ENCODE measurements at places on chromosomes 3 and 15.

DNA sequence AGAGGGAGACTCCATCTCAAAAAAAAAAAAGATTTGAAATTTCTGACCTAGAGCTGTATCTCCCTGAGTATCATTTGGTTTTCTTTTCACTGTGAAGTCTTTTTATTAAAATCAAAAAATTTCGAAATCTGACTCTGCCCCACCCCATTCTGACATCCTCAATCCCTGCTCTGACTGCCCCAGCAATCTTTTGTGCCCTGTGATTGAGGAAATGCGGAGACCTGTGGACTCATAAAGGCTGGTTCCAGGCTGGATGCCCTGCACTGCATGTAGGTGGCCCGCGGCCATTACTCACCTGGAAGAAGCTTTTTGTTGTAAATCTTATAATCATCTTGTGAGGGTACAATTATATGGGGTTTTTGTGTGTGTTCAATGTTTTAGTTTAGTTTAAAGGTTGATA is 147.3 kb upstream of the SEMA6D start:
- DNase-seq: no peak

DNA sequence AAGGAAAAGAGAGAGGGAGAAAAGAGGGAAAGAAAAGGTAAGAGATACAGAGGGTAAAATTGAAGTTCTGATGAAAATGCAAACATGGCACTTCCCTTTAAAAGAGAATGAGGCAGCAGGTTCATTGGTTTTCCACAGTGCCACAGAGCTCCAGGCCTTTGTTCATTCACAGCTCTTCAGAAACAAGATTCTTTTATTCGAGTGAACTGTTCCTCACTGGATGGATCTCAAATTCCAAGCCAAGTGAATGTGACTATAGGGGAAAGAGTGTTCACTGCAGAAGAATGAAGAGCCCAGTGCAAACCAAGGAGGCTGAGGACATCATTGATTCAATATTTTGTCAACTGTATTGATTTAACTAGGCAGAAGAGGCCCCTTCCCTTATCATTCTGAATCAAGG is 280.3 kb upstream of the PROK2 start:
- no peak for DNase-seq

DNA sequence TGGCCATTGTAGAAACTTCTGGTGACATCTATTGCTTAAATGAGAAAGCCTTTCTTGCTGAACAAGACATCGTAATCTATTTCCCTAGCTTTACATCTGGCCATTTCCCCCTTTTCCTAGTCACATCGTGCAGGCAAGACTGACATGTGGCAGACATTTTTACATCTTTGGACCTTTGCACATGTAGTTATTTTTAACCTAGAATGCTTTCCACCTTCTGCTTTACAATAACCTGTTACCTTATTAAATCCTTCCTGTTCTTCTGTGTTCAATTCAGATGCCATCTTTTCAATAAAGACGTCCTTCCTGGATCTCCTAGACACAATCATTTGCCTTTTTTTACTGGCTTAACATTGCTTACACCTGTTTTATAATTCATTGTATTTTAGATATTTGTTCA is 343.3 kb downstream of the DIPK2A start:
- DNase-seq: no peak

- no peak for DNase-seq
Measured at GRCh38 chr3:89025185-89025584, 82.2 kb upstream of the EPHA3 start.

- no peak for DNase-seq
Measured at GRCh38 chr3:184316792-184317191, 2.4 kb downstream of the EIF4G1 start.

DNA sequence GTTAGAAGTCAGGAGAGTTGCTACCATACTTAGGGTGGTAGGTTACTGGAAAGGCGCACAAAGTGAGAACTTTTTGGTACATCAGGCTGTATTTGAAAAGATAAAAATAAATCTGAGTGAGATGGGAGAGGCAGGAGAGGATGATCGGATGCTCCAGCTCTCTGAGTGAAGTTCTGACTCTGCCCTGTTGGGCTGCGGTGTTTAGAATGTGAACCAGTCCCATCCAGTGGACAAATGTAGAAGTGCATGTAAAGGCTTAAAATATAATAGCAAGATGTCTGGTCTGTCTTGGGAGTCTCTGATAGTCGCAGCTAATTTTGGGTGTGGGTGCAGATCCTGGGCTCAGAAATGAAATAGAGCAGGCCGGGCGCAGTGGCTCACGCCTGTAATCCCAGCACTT is 30.4 kb downstream of the ACKR2 start:
- DNase-seq: peak; percentile 7

GRCh38 chr3:78275420-78275852 is 1235.5 kb downstream of the ROBO2 start:
- DNase-seq: no peak

DNA sequence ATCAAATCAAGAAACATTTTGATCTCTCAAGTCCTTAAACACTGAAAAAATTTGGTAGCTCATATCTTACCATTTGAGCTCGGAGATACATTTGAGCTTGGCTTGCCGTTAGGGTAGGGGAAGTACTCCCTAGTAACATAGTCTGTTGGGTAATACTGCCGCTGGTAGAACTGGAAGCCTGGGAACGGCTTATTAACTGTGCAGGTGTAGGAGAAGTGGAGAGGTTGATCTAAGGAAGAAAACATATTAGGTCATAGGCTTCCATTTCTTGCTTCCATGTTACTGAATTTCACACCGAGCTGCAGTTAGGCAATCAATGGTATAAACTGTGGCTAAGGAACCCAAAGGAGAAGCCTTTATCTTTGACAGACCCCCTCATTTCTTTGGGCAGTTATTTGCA is 32.5 kb downstream of the PHC3 start:
- DNase-seq: no peak

GRCh38 chr3:25291481-25291905 is 136.6 kb upstream of the RARB start:
- no peak for DNase-seq

DNA sequence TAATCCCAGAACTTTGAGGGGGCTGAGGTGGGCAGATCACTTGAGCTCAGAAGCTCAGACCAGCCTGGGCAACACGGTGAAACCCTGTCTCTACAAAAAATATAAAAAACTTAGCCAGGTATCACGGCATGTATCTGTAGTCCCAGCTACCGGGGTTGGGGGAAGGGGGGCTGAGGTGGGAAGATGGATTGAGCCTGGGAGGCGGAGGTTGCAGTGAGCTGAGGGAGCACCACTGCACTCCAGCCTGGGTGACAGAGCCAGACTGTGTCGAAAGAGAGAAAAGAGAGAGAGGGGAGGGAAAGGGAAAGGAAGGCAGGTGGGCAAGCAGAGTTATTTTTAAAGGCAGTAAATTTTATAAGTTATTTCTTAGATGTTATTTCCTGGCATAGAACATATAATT is 368.1 kb downstream of the ULK4 start:
- no peak for DNase-seq

- DNase-seq: no peak
Measured at GRCh38 chr3:49173792-49174170, 2.4 kb downstream of the KLHDC8B start.

DNA sequence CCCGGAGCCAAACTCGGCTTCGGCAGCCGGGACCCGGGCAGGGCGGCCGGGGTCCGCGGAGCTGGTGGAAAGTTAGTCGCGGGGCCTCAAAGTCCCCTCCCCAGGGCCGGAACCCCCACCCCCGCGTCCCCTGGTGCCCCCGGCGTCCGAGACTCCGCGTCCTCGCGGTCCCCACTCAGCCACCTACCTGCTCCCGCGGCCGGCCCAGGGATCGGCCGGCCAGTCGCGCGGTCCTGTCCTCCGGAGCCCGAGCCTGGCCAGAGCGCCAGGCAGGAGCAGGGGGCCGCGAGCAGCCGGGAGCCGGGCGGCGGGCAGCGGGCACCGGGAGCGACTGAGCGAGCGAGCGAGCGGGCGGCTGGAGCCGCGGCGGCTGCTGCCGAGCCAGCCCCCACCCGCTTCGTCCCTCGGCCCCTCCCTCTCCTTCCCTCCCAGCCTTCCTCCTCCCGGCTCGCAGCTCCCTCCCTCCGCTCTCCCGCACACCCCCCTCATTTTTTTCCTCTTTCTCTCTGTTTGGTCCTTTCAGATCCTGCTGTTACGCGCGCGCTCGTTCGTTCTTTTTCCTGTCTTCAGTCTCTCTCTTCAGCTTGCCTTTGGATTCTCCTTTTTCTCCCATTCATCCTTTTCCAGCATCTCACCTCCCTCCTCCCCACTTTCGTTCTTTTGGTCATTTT is at the start of gene MEGF11:
Gene MEGF11, minus strand, starts transcription at position 333 of the 671 bp plus-strand sequence. CDS start 125,347 bp downstream, outside the sequence.
- no peak for DNase-seq

GRCh38 chr3:7144697-7145308 is 283.9 kb downstream of the GRM7 start:
- DNase-seq: no peak

DNA sequence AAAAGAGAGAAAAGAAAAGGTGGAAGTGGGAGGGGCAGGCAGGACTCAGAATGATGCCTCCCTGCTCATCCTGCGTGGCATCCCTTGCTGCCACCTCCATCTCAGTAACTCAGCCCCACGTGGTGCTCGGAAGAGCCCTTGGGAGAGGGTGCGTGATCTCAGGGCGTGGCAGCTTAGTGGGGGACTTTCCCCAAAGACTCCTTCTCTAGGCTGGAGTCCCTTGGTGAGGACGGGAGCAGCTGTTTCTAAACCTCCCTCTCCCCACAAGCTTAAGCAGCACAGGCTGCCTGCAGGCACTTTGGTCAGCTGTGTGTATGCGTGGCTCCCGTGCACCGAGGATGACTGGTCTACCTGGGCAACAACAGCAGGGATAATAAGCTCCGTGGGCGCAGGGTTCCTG is 7.4 kb upstream of the ANPEP start:
- no peak for DNase-seq

DNA sequence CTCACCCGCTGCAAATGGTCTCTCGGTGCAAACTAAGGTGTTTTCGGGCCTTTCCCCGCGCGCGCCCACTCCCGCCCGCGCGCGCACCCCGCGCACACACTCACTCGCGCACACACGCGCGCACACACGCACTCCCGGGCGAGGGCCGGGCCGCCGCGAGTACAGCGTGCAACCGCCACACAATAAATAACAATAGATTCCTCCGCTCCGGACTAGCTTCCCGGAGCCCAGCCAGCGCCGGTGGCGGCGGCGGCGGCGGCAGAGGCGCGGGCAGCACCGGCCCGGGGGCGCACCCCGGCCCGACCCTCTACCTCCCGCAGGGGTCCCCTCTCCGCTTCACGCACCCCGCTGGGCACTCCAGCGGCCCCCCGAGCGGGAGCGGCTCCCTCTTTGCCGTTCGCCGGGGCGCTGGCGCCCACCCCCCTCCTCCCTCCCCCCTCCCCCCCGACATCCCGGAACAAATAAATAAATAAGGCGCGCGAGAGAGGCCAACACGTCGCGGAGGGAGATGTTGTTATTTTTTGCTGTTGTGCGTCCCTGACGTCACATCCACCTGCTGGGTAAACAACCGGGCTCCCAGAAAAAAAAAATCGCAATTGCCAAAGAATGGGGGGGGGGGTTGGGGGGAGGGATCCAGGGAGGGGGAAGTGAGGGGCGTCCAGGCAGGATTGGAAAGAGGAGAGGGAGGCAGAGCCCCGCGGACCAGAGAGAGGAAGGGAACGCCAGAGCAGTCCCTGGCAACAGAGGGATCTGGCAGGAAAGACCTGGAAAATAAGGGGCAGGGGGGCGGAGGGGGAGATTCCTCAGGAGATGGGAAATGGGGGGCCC is at the start of gene FOXP1:
Gene FOXP1, minus strand, starts transcription at position 163 of the 828 bp plus-strand sequence. CDS start 385,347 bp downstream, outside the sequence.
- DNase-seq: peak; percentile 61

Data from activated T-cell treated with anti-CD3 and anti-CD28 coated beads for 4 hours (primary cell).